ENCODE measurements at places on chromosomes 6 and 20.

DNA sequence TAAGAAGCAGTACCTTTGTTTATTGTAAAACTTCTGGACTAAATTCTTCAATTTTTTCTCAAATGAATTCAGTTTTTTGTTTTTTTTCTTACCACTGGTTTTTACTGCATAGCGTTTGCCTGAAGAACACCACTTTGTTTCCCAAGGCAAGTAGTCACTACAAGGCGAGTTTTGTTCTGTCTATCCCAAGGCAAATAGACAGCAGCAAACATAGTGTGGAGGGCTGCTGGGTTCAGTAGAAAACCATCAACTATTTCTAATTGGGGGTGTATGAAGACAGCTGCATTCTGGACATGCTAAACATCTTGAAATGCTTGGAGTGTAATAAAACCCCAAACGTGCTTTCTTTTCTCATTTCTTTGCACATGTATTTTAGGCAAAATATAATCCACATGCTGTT lies 197.4 kb downstream of the ESR1 start:
- DNase-seq, result no peak

- no peak for DNase-seq
These were observed 58.1 kb downstream of the UQCC1 start for GRCh38 chr20:35353646-35354045.

GRCh38 chr20:31963889-31964288 lies 4.1 kb upstream of the XKR7 start:
- no peak for DNase-seq

- DNase-seq, result no peak
These were observed 20.4 kb upstream of the MEP1A start for GRCh38 chr6:46772762-46773161.

GRCh38 chr6:85077098-85077497 lies 312.7 kb upstream of the TBX18 start:
- no peak for DNase-seq

- no peak for DNase-seq
These were observed 45.2 kb downstream of the KCNQ2 start for GRCh38 chr20:63427206-63427605.

- DNase-seq, result no peak
These were observed 4.5 kb downstream of the ZDHHC14 start for GRCh38 chr6:157385482-157385881.

DNA sequence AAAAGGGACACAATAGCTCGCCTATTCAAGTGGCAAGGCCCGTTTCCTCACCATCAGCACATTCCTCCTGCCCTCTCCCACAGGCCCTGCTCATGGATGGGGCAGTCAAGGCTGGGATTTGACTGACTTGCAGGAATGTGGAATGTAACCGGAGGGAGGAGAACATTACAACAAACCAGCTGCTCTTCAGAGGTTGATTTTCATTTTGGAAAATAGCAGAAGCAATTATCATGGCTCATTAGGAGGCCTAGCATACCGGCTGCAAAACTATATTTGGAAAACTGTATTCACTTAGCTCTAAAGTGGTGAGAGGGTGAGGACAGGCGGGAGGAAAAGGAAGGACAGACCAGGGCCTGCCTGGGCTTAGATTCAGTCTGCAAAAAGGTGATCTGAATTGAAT lies 283.7 kb downstream of the CD83 start:
- DNase-seq, result no peak

- DNase-seq, result no peak
These were observed 791 bp upstream of the STX11 start for GRCh38 chr6:144149558-144149893.

- DNase-seq, result no peak
These were observed 58.6 kb downstream of the GFOD1 start for GRCh38 chr6:13428583-13429405.

Data from RPMI8226 (cell line).